Astrocyte of the hippocampus (primary cell): ENCODE measurements at places on chromosomes 2 and 18.

GRCh38 chr18:40058811-40059570 lies 1896.0 kb upstream of the PIK3C3 start:
- DNase-seq: no peak

DNA sequence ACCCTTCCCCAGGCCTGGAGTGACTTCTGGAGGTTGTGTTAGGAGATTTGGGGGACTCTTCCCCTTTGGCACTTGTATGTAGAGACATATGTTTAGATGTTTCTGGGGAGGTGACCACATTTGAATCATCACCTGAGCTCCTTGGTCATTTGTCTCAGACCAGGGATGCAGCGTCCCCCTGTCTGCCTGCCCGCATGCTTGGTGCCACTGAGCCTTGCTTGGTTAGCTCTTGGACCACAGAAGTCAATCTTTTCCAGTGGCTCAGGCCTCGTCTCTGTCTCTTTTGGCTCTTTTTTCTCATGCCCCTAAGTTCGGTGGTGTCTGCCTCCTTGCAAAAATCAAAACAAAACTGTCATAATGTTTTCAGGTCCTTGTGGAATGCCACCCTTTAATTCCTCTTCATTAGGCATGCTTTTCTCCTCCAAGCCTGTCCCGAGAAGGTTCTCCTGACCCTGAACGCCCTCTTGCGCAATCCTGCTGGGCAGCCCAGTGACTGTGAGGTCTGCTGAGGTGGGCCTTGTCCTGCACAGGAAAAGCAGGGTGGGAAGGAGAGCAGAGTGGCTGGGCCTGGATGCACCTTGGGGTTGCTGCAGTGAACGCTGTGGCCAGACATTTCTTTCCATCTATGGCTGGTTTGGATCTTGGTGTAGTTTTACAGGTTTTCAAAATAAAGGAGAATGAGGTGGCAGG lies 24.9 kb downstream of the GLI2 start:
- DNase-seq: no peak

DNA sequence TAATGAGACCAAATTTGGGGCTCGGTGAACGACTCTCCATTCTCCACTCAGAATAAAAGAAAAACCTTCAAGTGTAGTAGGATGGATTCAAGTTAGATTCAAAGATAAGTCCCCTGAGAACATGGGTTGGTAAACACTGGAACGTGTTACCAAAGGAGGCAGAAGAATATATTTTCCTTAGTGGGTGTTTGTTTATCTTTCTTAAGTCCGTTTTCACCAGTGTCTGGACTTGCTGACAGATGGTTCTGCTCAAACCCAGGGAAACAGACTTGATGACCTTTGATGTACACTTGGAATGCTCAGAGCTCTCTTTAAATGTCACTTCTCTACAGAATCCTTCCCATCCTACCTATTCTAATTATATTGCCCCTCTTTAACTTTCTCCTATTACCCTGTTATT lies 310.3 kb upstream of the ZNF521 start:
- no peak for DNase-seq

- DNase-seq: no peak
Measured at GRCh38 chr2:28293416-28293815, 99.2 kb upstream of the FOSL2 start.

DNA sequence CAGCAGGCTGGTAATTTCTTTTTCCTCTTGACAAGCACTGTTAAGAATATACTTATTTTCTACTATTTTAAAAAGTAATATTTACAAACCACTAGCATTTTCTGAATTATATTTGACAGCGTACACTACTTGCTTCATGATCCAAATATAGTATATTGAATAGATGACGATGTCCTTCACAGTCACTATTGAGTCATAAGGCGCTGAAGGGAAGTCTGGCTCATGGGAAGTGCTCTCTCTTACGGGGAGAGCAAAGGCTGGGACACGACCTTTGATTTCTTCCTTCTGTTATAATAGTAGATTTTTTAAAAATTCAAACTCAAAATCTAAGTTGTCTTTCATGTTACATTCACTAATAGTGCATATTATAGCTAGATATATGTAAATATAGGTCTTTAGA lies 357.1 kb downstream of the SOCS6 start:
- DNase-seq: no peak

DNA sequence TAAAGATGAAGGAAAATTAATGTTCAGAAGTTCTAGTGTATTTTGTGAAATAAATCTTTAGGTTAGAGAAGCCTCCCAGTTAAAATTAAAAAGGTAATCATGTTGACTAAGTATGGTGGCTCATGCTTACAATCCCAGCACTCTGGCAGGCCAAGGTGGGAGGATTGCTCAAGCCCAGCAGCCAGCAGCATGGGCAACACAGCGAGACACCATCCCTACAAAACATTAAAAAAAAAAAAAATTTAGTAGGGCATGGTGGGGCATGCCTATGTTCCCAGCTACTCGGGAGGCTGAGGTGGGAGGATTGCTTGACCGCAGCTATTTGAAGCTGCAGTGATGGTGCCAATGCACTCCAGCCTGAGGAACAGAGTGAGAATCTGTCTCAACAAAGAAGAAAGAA lies 17.9 kb downstream of the XPO1 start:
- no peak for DNase-seq

GRCh38 chr18:61448316-61448715 lies 115.1 kb downstream of the CDH20 start:
- DNase-seq: no peak

- DNase-seq: no peak
Measured at GRCh38 chr2:98818164-98818563, 87.2 kb upstream of the MGAT4A start.

- DNase-seq: peak; percentile 72
Measured at GRCh38 chr2:184416146-184416913, 182.0 kb upstream of the ZNF804A start.

DNA sequence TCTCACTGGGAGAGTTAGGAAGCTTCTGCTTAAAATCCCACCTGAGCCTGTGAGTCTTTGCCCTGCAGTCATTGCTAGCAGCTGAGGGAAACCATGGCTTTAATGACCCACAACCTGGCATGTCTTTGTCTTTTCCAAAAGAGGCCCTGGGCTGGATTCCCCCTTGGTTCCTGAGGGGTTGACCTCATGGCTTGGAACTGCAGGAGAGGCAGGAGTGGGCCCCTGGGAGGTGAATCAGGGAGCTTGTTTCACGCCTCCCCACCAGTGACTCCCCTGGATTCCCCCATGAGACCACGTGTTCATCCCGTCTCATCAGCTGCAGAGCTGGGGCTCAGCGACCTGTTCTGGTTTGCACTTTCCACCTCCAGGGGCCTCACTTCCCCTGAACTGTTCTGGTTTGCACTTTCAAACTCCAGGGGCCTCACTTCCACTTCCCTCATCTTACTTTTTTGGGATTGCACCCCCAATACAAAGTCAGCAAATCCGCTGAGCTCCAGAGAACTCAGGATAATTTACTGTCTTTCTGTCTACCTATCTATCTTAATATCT lies 58.5 kb upstream of the TMEM18 start:
- DNase-seq: no peak

DNA sequence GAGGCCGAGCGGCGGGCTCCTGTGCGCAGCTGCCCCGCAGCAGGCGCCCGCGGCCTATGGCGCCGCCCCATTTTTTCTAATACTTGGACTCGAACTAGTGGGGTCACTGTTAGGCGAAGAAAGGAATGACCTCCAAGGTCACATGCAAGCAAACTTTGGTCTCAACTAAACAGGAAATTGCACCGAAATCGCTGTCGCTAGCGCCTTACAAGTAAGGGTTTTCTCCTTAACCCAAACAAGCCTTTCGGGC lies 339 bp downstream of the ACAA2 start:
- no peak for DNase-seq
